ENCODE measurements at places on chromosomes 5 and 9.

DNA sequence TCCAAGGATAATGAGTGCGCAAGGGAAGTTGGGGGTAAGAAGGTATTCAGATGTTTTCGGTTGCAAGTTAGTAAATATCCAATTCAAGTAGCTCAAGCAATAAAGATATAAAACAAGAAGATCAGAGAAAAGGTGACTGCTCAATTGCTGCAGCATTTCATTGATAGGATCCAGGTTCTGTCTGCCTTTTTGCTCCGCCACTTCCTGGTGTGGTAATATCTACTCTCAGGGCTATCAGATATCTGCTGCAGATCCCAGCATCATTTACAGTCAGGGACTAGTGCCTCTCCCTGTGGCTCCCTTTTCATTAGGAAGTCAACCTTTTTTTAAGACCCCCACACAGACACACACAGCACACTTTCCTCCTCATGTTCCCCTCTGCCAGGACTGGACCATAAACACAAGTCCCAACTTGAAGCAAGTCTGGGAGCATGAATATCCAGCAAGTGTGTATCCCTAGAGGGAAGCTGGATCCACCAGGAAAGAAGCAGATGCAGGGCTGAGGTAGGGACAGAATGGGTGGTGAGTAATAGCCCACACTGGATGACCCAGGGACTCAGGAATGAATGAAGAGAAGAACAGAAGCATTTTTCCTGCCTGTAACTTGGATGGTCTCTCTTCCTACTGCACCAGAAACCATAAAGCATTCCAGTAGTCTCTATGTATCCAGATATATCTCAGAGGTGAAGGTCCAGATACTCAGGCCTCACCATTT is 53.7 kb downstream of the ZNF622 start:
- no peak for DNase-seq

- no peak for DNase-seq
These were observed 314.1 kb downstream of the CETN3 start for GRCh38 chr5:90095292-90096060.

DNA sequence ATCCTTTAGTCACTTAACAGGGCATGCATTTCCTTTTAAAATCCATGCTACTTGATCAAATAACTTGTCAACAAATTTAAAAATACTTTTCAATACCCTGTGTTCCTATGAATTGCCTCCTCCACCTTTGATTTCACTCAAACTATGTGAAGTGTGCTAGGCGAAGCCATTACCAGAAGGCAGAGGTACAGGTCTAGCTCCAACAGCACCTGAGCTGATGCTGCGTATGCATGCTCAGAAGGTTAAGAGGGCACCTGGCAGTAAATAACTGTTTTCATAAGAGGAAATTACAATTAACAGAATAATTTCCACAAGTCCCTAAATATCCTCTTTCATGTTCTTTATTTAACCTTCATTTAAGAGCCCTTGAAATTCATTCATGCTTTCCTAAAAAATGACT is 251.8 kb downstream of the EFNA5 start:
- DNase-seq = peak; percentile 52

DNA sequence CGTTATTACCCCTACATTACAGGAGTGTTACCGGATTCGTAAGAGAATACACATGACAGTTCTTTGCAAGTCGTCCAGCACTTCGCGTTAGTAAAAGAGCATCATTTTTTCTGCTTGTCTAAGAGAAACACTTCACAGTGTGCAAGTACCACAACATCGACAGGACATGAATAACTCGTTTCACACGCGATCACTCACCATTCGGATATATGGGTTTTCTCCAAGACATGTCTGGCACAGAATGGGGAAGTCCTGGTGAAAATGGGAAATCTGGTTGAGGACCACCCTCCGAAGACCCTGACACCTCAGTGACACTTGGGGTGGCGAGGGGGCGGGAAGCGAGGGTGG is 642 bp downstream of the RBM22 start:
- DNase-seq = no peak

GRCh38 chr5:39928709-39929108 is 503.9 kb upstream of the DAB2 start:
- no peak for DNase-seq

DNA sequence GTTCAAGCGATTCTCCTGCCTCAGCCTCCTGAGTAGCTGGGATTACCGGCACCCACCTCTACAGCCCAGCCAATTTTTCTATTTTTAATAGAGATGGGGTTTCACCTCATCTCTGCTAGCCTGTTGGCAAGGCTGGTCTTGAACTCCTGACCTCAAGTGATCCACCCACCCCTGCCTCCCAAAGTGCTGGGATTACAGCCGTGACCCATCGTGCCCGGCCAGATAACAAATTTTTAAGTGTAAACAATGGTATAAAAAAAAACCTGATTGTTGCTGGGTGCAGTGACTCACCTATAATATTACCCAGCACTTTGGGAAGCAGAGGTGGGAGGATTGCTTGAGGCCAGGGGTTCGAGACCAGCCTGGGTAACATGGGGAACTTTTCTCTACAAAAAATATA is 28.0 kb upstream of the N4BP3 start:
- no peak for DNase-seq

DNA sequence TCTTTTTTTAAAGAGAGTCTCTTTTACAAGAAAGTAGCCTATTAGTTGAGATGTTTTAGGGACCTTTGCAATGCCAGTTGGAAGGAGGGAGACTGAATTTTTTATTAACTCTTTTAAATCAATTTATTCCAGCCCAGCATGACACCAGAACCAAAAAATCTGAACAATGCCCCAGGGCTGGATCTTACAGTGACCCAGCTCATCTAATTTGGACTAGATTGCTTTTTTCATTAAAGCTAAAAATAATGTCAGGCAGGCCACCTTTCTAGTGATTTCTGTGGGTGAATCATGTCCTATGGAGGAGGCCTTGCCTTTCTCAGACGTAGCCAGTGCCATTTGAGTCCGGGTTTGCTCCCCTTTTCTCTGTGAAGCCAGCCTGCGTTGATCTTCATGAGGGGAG is 38.8 kb downstream of the MAP1B start:
- DNase-seq = no peak

DNA sequence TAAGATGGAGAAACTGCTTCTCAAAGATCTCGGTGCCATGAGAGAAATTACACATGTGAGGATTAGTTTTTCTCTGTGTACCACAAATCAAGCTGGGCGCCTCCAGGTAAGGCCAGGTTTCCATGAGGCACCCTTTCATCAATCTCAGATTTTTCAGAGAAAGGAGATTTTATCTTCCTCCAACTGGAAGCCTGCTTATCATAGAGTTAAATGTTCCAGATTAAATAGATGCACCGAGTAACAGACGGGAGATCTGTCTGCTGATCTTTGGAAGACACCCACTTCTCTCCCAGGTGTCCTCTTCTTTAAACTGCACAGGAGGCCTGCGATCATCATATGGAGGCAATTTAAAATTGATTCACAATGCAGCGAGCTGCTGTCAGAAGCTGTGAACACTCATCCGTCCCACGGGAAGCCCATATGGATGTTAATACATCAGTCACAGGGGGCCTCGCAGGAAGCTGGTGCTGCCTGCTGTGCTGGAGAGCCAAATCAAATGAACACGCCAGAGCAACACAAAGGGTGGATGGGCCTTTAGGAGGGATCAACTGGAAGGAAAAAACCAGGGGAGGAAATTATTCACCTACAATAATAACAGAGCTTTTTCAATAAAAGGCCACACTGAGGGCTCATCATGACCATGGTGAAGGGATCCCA is 93.3 kb downstream of the TLE1 start:
- DNase-seq = no peak

GRCh38 chr5:160175438-160176218 is 53.7 kb upstream of the FABP6 start:
- DNase-seq = peak; percentile 60

- no peak for DNase-seq
These were observed 91.2 kb downstream of the F2RL2 start for GRCh38 chr5:76532052-76532451.

DNA sequence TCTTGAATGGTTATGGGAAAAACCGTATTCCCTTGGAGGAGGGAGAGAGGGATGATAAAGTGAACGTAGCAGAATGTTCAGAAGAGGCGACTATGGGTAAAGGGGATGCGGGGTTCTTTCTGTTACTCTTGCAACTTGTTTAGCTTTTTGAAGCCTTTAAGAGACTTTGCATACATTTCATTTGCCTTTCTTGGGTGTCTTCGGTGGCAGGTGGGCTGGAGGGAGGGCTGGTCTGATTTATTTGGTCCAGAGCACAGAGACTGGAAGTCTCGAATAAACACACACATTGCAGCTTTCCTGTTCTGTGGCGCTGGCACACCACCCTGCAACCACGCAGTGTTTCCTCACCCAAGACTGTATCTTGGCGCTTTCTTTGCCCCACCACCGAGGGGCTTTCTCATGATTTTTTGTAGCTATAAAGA is 23.2 kb downstream of the TTF1 start:
- DNase-seq = no peak

DNA sequence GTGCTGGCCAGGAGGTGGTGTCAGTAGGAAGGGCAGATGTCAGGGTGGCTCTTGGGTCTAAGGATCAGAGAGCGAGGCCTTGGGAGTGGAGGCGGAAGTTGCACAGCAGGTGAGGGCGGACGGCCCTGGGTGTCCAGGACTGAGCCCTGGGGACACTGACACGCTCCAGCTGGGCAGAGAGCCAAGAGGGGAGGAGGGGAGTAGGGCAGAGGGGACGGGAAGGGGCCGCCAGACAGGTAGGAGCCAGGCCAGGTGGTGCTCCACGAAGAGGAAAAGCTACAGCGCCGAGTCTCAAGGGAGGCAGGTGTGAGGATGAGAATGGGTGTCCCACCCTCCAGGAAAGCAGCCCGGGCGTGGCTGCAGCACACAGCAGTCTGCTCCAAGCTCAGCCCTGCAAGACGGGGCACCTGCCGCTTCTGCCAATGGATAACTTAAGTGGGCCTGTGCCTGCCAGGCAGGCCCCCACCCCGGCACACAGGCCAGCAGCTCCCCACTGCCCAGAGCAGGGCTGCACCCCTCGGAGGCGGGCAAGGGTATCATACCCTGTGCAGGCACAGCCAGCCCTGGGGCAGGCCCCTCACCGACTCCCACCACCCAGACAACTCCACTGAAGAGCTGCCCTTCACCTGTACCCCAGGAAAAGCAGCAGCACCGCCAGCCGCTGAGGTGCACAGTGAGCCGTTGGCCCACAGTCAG is 4.9 kb downstream of the TPRN start:
- peak; percentile 96 for DNase-seq

DNA sequence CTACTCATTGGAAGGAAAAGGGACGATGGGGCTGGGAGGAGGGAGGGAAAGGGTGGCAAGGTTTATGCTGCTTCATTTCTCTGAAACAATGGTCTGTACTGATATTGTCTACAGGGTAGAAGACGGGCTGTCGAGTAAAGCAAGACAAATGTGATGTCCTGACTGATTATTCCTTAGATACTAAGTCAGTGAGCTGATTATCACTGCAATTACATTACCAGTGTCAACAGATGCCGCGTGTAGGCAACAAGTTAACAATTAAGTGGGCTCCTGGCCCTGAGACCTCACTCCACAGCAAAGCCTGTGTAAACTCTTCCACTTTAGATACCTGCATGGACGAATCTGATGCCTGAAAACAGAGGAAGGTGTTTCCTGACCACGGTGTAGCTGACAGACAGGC is 602.8 kb downstream of the IRX1 start:
- no peak for DNase-seq

- peak; percentile 13 for DNase-seq
These were observed 2.6 kb upstream of the AFAP1L1 start for GRCh38 chr5:149268928-149269557.

GRCh38 chr9:21412107-21412506 is 3.2 kb downstream of the IFNA8 start:
- DNase-seq = no peak

DNA sequence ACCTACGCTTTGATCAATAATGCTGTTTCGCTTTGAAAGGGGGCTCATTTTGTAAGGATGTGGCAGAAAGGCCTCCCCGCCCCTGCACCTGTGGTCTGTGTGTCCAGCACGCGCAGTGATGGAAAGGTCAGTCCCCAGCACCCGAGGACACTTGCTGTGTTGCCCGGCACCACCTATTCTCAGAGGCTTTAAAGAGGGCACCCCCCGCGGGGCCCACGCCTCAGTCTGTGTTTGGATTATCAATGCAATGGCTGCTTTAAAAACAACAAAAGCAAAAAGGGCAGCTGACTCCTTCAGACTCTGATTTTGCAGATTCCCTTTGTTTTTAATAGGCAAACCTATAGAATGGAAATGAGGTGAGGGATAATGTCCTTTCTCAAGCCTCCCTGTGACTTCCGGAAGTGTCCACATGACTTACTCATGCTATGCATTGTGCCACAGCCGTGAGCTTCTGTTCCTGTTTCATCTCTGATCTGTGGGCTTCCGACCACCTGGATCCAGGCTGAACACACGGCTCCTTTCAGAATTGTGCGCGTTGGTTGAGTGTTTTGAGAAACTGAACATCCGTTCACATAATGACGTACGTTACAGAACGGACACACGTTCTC is 416.2 kb downstream of the IRX2 start:
- DNase-seq = no peak

GRCh38 chr9:95780751-95781150 is 94.7 kb upstream of the ERCC6L2 start:
- DNase-seq = no peak

DNA sequence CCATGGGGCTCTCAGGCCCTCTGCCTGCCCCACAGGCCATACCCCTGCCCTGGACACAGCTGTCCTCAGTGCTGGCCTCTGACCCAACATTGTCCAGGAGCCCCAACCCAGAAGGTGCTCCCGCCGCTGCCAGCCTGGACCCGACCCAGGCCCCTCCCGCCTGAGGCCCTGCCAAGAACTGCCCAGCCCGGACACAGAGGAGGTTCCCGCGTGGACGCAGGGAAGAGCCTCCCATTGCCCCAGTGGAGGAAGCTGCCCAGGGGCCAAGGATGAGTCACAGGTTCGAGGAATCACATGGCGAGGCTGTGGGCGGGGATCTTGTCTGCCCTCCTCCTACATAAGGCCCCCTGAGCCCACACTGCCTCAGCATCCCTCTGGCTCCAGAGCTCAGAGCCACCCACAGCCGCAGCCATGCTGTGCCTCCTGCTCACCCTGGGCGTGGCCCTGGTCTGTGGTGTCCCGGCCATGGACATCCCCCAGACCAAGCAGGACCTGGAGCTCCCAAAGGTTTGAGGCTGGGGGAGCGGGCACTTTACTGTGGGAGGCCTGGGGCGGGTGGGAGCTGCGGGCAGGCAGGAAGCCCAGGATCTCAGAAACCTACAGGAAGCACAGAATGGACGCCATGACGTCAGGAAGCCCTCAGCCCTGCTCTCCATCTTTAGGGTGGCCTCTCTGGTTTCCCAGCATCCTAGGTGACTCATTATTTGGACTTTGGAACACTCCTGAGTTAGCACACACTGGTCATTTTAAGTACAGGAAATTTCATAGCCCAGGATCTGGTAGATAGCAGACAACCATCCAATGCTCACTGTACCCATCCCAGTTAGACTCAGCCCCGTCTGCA is at the start of gene PAEP:
TSS of gene PAEP (plus strand) at position 366 of the 844 bp plus-strand sequence.
- no peak for DNase-seq

DNA sequence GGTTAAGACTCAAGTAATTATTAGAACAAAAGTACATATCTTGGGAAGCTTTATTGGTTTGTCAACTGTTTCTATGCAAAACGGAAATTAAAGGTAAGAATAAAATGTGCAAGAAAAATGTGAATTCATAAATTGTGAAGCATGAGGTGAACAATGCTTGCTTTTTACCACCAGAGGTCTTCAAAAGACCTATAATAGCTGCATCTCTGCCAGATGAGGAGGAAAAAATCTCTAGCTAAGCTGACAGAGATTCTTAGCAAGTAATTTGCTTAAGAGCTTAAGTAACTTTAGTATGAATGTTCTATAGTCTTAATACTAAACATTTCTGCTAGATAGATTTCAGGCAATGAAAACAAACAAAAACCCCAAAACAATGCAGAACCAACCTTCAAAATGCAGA is 54.1 kb downstream of the MRPS30 start:
- no peak for DNase-seq

- no peak for DNase-seq
These were observed 19.0 kb downstream of the ATOX1 start for GRCh38 chr5:151739395-151739794.
